ENCODE measurements at places on chromosomes 3 and 15.

GRCh38 chr3:73827725-73828211 is 203.0 kb upstream of the PDZRN3 start:
- DNase-seq: no peak

DNA sequence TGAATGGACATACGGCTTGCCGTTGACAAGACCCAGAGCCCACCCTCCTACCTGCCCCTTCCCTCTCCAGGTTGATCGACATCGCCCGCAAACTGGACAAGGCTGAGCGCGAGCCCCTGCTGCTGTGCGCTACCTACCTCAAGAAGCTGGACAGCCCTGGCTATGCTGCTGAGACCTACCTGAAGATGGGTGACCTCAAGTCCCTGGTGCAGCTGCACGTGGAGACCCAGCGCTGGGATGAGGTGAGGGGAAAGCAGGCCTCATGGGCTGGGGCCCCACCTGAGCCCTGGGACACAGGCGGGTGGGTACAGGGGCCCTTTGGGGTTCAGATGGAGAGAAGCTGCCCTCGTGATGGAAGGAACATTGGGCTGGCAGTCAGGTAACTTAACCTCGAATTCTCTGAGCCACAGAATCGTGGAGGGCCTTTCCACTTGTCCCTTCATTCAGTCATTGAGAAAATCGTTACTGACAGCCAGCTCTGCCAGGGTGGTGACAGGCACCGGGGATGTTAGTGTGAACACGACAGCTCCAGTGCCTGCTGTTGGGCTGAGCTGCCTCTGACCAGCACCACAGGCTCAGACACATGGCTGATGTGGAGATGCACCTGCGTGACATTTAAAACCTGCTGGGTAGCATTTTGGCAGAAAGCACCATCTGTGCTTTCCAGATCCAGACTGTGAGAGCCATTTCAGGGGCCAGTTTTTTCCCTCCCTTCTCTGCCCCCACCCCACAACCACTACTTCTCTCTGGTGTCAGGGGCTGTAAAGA is 25.6 kb upstream of the RHO start:
- no peak for DNase-seq

DNA sequence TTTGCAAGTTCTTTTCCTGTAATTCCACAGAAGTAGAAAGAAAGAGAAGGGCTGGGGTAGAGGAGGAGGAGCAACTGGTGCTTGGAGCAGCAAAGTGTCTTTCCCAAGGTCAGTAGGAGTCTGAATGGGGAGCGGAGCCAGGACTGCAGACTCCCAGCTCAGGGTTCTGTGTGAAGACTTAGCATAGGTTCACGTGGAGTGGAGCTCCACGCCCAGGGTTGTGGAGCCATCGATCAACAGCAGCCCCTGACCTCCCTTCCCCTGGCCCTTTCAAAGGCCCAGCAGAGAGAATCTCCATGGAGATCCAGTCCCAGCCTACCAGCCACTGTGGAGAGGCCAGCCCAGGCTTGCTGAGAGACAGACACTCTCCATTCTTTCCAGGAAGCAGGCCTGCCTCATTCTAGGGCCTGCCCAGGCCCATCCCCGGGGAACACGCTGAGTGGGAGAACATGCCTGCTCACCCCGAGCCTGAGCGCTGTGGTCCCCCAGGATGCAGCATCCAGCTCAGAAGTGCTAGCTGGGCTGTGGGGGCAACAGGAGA is 62.1 kb downstream of the CORO2B start:
- no peak for DNase-seq

GRCh38 chr15:83747050-83747717 is 93.3 kb downstream of the ADAMTSL3 start:
- no peak for DNase-seq

DNA sequence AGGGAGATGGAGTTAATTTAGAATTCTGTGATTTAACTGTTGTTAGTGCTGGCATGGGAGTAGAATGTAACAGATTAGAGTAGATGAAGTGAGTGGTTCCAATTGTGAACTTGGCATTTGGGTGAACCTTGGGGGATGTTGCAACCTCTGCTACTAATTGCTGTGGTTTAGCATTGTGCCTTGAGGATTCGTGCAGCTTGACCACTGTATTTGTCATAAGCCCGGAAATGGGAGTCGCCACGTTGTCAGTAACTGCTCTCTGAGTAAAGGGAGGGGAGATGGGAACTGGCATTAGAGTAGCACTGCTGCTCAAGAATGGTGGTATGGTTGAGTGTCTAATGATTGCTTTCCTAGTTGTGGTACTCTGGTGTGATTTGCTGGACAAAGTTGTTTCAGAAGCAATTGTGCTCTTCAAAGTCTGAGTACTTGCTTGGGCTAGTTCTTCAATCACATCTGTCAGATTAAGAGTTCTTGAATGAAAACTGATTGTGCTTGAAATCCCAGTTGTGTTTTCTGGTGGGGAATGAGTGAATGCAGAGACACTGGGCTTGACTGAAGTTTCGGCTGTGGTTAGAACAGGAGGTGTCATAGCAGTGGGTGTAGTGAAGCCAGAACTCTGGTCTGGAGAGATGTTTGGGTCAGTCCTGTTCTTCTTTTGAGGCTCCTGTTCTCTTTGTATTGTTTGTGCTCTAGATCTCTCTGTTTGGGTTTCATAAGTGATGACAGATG is 15.4 kb downstream of the IGSF10 start:
- DNase-seq: no peak

DNA sequence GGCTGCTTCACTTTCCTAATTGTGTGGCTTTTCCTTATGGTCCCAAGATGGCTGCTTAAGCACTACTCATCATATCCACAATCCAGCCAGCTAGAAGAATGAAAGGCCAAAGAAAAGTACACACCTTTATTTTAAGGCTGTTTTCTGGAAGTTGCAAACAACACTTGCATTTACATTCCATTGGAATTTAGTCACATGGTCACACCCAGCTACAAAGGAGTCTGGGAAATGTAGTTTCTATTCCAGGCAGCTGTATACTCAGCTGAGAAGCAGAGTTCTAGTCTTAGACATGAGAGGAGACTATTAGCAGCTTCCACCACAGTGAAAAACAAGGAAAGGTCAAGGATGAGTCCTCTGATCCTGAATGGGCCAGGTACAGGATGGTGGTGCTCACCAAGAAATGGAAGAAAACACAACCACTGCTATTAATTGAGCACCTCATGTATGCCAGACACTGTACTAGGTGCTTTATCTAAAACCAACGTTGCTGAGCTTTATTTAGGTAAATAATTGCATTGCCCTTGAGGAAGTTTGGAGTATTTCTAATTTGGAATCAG is 28.0 kb upstream of the ATG7 start:
- peak; percentile 28 for DNase-seq

GRCh38 chr3:71444028-71444860 is 139.3 kb downstream of the FOXP1 start:
- peak; percentile 85 for DNase-seq

DNA sequence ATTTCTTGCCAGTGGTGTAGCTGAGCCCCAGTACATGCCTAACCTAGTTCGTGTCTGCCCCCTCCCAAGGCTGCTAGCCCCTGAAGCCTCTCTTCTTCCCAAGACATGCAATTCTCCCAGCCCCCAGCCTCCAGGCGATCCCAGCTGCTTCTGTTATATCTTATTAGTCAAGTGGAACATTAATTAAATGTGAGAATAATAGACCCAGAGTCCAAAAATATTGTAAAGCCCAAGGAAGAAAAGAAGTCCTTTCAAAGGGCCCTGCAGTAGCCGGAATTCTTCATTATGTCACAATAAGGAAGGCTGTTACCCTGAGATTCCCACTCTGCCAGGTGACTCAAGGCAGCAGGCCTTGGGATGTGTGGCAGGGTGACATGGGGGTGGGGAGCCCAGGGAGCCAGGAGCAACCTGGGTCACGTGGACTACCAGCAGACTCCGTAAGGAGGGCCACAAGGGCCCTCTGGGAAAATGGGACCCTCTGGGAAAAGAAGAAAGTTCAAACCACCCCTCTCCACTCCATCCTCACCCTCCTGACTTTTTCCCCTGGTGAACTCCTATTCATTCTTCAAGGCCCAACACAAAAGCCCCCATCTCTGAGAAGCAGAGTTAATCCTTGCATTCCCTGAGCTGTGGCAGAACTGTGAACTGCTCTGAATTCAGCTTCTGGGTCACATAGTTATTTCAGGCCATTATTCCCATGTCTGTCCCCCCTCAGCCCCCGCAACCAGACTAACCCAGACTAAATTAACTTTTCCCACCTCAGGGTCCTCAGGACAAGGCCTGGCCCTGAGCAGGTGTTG is 21.8 kb upstream of the TRH start:
- no peak for DNase-seq

DNA sequence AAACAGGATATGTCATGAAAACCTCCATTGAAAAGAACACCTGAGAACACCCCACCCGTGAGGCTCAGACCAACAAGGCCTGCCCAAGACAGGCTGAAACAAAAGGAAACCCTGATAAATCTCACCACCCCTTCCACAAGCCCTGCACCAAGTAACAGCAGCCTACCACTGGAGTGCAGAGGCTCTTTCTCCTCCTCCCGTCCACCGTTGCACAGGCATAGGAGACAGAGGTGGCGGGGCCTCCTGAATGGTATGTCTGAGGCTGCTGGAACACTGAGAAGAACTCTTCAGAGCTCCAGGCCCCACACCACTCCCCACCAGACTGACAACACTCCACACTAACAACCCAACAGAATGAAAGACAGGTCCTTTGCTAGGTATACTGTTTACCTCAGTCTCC is 21.4 kb downstream of the CHDH start:
- no peak for DNase-seq

DNA sequence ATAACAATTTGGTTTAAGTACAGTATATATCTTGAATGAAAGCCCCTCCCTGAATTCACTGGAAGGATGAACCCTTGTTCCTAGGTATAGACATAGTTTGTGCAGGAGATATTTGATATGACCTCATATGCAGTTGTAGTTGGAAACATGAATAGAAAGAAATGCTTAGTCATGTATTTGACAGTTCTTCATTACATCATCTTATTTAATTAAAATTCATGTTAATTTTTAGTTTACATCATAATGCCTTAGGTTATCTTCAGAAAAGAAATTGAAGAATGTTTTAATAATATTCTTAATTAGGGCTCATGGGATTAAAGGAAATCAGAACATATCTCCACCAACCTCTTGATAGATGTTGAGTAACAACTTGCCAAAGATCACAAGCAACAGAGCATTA is 19.2 kb downstream of the SLC2A2 start:
- no peak for DNase-seq

- no peak for DNase-seq
These were observed 453.8 kb downstream of the OTOL1 start for GRCh38 chr3:161950318-161950868.

- no peak for DNase-seq
These were observed 751.0 kb downstream of the VGLL3 start for GRCh38 chr3:86239946-86240345.

DNA sequence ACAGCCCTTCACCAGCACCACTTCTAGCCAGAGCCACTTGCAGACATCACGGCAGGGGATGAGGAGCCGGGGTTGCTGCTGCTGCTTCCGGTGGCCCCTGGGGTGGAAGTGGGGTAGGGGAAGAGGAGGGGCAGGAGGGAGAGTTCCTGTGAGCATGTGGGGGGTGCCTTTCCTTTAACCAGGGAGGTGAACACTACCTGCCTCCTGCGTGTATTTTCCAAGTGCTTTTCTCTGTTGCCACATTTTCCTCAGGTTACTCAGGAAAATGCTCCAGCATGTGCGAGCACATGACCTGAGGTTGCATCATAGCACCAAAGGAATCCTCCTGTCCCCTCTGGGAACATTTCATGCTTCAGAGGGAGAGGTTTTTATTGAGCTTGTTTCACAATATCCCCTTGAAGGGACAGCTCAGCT is 12.2 kb upstream of the SACM1L start:
- DNase-seq: no peak

DNA sequence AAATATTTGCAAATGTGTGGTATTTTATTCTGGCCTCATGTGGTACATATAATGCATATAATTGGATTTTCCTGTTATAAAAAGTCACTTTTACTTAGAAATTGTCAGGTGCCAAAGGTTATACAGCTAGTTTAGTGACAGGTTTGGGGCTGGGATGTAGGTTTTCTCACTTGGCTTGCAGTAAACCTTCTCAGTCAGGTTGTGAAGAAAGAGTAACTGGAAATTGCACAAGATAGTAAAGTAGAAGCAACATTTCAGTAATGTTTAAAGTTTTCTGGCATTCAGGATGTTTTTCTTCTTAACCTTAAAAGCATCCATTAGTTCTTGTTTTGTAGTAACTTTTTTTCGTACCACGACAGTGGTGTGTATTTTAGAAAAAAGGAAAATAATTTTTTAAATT is 53.9 kb downstream of the MEF2A start:
- DNase-seq: no peak

DNA sequence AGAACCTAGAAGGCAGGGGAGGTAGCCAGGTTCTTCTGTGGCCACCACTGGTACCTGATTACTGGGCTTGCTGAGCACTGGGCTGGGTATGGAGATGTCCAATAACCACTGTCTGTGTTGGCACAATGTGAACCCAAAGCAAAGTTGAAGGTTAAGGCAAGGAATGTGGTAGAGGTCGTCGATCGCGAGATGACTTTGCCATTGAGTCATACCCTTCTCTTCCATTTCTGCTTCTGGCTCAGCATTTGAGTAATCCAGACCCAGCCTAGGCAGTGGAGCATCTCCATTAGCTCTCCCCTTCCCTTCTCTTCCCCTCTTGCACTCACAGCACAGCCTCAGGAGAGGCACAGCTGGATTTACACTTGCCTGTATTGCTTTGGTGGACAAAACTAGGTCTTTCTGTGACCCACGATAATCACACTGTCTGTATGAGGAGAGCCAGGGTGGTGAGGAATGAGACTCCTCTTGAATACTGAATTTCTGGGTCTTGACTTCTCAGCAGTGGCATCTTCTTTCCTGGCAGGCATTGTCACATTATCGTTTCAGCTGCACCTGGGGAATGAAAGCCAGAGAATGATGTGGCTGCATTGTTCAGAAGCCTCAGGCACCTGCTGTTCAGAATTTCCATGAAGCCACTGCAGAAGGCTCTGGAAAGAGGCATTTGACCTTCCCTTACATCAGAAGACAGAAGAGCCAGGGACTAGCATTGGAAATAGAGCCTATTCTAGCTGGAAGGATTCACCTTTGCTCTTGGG is 272.6 kb downstream of the PDCD6IP start:
- DNase-seq: no peak

DNA sequence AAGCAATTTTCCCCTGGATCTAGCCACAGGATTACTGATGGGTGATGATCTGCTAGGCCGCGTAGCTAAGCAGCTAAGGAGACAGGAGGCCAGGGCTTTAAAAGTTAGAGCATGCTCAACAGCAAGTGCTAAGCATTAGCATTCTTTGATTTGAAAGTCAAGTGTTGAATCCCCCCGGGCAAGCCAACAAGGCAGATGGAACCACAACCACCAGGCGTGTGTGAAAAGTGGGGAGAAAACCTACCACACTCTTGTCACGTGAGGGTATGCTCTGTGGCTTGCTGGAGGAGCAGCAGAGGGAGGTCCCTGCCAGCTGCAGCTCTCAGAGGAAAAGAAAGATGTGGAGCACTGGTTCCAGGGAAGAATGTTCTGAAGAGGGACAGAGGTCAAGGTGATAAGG is 20.9 kb downstream of the SLC51A start:
- DNase-seq: no peak

GRCh38 chr3:61547625-61548024 is 13.7 kb upstream of the PTPRG start:
- DNase-seq: no peak

Measured in endothelial cell of umbilical vein (primary cell).